ENCODE measurements at places on chromosomes 12 and 14.

DNA sequence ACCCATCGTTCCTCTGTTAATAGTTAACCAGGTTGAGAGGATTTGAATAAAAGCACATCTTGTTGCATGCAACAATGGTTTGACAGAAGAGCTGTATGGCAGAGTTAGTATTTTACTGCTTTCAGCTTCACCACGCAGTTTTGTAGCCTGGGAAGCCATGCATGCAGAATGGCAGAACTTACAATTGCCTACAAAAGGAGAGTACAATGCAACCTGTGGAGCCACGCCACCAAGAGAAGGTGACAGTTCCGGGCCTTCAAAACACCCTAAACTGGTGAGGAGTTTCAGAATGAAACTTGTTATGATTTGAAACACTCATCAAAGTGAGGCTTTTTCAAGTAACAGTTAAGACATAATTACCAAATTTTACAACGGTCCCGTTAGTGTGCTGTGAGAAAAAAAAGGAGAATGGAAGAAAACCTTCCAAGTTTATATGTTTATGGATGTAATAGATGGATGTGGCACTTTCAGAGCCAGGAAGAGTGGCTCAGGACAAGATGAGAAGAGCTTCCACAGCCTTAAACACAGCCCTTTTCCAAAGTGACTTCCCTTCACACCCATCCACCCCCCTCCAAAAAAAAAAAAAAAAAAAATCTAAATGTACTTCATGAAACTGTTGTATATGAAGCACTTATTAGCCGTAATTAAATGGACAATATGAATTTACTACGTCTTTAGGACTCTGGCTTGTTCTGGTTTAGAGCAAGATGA is 158.7 kb downstream of the EGLN3 start:
- DNase-seq, result no peak

GRCh38 chr12:132264086-132265010 is 65.0 kb downstream of the GALNT9 start:
- DNase-seq, result no peak

DNA sequence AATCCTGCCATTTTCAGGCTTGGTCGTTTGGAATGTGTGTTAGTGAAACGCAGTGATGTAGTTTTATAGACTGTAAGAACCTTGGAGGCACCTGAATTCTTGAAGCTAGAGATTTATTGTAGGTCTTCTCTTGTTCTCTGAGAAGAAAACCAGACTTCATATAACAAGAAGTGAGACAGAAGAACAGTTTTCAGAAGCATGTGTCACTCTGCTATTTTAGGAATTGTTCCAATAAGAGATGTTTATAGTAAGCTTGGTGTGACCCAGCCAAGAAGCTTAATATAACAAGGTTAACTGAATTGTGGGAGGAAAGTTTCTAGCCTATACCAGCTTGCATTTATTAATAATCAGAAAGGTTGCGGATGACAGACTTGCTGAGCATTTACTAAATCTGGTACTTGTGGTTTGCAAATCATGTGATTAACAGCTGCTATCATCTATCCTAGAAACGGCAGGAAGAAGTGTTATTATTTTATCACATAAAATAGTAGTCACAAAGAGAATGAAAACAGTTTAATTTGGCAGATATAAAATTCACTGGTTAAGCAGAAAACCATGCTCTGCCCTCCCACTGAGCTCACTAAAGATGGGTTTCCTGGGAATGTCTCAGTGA is 49.2 kb upstream of the BCAT1 start:
- no peak for DNase-seq

DNA sequence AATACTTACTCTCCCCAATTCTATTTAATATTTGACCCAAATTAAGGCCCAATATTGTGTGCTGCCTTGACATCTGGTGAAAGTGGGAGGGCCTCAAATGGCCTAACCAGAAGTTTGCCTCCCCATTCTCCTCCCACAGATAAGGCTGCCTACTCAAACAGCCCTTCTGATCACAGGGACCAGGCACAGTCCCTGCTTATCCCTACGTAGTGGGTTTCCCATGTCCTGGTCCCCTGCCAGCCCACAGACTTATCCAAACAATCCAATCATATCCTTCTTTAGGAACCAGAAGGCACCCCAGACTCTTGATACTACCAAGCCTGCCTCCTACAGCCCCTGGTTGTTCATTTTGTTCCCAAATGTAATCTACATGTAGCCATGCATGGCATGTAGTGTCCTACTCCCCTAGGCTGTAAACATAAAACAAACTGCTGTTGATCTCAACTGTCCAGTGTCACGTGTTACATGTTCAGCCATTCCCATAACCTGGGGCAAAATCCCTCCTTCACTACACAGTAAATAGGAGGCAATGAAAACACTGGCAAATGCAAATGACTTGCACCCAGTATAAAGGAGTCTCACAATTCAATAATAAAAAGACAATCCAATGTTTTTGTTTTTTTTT is 49.3 kb downstream of the EEA1 start:
- DNase-seq, result no peak

- DNase-seq, result peak; percentile 12
Measured at GRCh38 chr14:101535232-101535631, 26.1 kb upstream of the DIO3 start.

DNA sequence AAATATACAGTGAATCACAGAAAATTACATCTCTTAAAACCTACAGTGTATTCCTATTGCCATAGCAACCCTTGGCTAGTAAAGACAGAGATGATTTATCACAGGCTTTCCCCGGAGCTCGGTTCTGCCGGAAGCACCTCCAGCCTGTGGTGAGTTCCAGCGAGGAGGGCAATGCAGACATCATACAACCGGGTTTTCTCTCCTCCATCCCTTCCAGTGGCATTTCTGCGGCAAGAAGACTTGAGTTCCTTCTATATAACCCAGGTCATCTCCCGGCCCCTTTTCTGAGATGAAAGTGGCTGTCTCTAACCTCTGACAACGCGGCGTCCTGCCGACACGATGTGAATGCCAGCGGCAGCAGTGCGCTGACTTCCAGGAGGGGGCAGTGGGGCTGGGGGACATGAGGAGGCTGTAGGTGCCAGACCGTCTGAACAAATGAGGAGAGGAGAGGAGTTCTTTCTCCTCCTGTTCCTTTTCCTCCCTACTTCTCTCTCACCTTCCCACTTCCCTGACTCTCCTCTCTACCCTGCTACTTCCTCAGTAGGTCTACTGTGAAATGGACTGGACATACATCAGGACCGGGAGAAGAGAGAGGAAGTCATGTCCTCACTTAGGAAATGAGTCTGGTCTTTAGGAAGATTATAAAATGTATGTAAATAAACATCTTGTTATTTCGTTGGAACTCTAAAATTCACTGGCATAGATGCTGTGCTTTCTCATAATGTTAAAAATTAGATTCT is 68.6 kb upstream of the MAX start:
- no peak for DNase-seq

DNA sequence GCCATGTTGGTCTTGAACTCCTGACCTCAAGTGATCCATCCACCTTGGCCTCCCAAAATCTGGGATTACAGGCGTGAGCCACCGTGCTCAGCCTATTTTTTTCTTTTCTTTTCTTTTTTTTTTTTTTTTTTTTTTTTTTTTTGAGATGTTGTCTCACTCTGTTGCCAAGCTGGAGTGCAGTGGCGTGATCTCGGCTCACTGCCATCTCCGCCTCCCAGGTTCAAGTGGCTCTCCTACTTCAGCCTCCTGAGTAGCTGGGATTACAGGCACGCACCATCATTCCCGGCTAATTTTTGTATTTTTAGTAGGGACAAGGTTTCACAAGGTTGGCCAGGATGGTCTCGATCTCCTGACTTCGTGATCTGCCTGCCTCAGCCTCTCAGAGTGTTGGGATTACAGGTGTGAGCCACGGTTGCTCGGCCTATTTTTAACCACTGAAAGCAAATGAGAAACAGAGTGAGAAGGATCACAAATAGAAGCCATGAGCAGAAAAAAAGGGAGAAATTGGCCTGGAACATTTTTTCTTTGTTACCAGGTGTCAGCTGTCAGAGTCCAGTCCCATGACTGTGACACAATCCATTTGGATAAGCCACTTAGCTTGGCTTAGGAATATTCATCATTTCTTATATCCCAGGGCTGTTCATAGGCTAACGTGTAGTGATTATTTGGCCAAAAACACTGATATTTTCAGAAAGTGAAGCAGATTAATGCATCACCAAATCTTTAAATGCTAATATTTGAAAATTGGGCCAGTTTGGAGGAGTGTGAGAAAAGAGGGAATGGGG is 7.9 kb upstream of the NFKBIA start:
- no peak for DNase-seq

DNA sequence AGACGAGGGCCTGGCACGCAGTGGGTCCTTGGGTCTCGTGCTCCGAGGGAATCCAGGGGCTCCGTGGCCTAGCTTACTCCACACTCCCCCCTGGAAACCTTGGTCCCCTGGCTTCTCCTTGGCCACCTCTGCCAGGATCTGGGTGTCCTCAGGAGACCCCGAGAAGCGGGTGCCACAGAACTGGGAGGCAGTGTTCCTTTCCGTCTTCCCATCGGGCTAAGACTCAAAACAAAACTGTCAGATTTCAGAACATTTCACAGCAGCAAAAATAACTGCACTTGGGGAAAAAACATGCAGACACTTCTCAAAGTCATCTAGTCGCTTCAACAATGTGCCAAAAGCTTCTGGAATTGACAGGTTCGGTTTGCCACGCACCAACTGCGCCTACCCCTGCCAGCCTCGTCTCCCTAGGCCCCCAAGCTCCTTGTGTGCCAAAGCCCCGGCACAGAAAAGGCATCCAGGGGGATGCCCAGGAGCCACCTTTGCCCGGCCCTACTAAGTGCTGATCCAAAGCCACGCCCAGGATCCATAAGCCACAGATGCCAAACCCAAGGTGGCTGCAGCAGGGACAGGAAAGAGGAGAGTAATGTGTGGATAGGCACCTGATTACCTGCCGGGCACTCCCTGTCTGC is 58.4 kb upstream of the DIO3 start:
- DNase-seq, result no peak

DNA sequence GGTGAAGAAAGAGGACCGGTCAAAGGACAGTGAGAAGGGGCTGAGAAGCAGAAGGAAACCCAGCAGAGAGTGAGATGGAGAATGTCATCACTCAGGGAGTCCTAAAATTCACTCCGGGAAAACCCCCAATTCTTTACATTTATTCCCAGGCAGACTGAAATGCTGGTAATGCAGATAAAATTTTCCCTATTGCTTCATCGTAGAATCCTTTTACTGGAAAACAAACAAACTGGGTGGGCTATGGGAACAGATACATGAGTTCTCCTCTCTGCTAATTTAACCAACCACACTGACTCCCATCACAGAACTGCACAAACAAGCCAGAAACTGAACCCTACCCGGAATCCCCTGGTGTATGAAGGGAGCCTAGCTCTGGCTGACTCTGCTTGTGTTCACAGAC is 20.9 kb downstream of the HEBP1 start:
- DNase-seq, result no peak
